A549 treated with GW870086 at 1 μM for 4 hours (cell line): ENCODE measurements at places on chromosomes 11 and 22. TPM values are rescaled to one million over a fixed set of nuclear protein-coding genes. Genes with fewer than 3 reads are reported as not detected.

KIAA1671 gene
- total RNA-seq = 10.0 to 15.0 TPM (median 13.2 TPM) in 5 replicates

SSTR3 gene
- total RNA-seq = not detected in 5 replicates

APOL6 gene
- total RNA-seq = 1.4 to 1.8 TPM (median 1.6 TPM) in 5 replicates

CRYBB2 gene
- not detected in 5 replicates for total RNA-seq

C11orf52 gene
- not detected in 5 replicates for total RNA-seq

HBD gene
- total RNA-seq = not detected in 5 replicates

ANO5 gene
- 1.2 to 2.0 TPM (median 1.7 TPM) in 5 replicates for total RNA-seq

ZBTB16 gene
- total RNA-seq = 0.13 to 0.50 TPM (median 0.23 TPM) in 5 replicates

GRIK4 gene
- total RNA-seq = not detected in 5 replicates

MS4A1 gene
- not detected in 5 replicates for total RNA-seq

NCAM1 gene
- total RNA-seq = not detected in 5 replicates

PDE3B gene
- 1.8 to 2.2 TPM (median 2.1 TPM) in 5 replicates for total RNA-seq

TRIM22 gene
- total RNA-seq = 0.58 to 2.2 TPM (median 0.89 TPM) in 5 replicates

SNU13 gene
- 94.1 to 221 TPM (median 182 TPM) in 5 replicates for total RNA-seq

BID gene
- total RNA-seq = 64.4 to 80.4 TPM (median 74.7 TPM) in 5 replicates

BACE1 gene
- 9.0 to 11.4 TPM (median 11.2 TPM) in 5 replicates for total RNA-seq

ARHGEF17 gene
- 7.4 to 13.3 TPM (median 12.5 TPM) in 5 replicates for total RNA-seq

MRGPRX3 gene
- total RNA-seq = not detected in 5 replicates

HEPHL1 gene
- total RNA-seq = not detected in 5 replicates

ISX gene
- total RNA-seq = not detected in 5 replicates
